ENCODE measurements at places on chromosomes 5 and 9.

- DNase-seq: no peak
Observed at GRCh38 chr5:124725040-124725434, 21.4 kb downstream of the ZNF608 start.

GRCh38 chr9:136175616-136176197 lies 29.2 kb downstream of the LHX3 start:
- no peak for DNase-seq

DNA sequence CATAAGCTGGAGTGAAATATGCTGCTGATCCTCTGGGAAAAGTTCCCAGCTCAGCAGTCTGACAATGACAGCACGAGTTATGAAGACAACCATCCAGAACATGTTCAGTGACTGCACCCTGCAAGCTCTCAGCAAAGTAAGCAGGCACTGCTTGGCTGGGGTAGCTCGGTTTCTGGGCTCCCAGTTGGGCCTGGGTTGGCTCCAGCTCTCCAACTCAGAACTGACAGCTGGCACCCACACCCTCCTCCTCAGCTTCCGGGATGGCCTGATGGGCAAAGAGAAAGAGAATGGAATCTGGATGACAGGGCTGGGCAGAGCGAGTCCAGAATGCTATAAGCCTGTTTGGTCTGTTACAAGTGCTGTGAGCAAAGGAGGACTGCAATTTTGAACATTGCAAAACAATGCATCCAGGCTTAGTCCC lies 185.0 kb downstream of the CSNK1G3 start:
- DNase-seq: no peak

GRCh38 chr9:21505425-21506179 lies 23.5 kb upstream of the IFNE start:
- DNase-seq: peak; percentile 27

DNA sequence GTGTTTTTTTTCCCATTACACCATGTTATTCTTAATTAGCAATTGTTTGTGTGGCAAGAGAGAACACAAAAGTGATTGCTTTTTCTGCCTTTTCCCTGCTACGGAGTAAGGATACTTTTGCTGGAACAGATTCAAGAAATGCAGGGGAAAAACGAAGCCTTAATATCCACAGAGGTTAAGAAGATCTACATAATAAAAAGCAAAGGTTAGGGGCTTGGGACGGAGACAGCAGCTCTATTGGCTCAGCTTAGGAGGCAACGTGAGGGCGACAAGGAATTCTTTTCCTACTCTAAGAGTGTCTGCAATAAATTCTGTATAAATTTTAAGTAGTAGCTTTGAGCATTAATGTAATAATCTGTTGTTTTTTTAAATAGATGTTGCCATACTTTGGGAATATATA lies 693.3 kb downstream of the DTWD2 start:
- no peak for DNase-seq

GRCh38 chr5:117652036-117652957 lies 1077.7 kb upstream of the SEMA6A start:
- DNase-seq: no peak

- DNase-seq: no peak
Observed at GRCh38 chr5:81070571-81071255, 110.5 kb downstream of the RASGRF2 start.

DNA sequence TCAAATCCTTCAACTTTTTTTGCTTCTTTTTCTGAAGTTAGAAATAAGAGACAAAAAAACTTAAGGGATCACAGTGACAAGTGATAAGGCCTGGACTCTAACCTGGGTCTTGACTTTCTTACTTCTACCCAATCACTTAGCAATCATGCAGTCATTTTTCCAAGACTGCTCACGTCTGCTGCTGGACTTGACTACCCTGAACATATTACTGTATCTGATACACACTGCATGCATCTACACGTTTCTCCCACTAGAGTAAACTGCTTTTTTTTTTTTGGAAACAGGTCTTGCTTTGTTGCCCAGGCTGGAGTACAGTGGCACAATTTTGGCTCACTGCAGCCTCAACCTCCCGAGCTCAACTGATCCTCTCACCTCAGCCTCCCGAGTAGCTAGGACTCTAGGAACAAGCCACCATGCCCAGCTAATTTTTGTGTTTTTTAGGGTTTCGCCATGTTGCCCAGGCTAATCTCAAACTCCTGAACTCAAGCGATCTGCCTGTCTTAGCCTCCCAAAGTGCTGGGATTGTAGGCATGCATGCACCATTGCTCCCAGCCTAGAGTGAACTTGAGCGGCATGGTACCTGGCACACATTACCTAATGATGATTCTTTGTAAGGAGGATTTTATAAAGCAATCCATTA lies 7.4 kb downstream of the PLIN2 start:
- no peak for DNase-seq

DNA sequence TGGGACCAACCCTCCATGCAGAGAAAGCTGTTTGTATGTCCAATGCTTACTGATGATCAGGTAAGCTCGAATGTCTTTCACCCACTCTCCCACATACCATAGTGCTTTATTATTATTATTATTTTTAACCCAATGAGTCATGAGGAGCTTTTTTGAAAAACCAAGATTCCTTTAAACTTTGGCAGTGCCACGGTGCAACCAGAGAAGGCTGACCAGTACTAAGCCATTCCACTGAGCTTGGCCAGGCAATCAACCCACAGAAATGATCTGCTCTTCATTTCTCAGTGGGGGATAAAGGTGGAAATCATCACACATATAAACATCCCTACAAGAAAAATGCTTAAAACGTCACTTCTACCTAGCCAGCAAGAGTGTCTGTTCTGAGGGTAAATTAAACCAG lies 35.5 kb downstream of the JAKMIP2 start:
- DNase-seq: peak; percentile 26

- DNase-seq: no peak
Observed at GRCh38 chr9:84254972-84255371, 85.6 kb downstream of the SLC28A3 start.

DNA sequence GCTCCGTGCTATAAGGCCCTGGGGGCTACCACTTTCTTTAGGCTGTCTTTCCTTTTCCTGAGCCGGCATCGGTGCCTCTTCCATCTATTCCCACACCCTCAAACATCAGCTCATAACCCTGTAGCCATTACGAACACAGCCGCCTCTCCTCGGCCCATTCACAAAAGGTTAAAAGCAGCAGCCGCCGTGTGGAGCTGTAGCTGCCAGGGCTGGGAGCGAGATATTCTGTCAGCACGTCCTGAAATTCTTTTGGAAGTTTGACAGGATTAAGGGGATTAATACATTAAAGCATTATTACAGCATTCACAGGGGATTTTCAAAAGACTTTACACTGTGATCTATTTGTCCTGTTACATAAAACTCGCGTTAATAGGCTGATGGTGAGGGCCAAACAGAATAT lies 428.2 kb downstream of the CDK5RAP2 start:
- no peak for DNase-seq

DNA sequence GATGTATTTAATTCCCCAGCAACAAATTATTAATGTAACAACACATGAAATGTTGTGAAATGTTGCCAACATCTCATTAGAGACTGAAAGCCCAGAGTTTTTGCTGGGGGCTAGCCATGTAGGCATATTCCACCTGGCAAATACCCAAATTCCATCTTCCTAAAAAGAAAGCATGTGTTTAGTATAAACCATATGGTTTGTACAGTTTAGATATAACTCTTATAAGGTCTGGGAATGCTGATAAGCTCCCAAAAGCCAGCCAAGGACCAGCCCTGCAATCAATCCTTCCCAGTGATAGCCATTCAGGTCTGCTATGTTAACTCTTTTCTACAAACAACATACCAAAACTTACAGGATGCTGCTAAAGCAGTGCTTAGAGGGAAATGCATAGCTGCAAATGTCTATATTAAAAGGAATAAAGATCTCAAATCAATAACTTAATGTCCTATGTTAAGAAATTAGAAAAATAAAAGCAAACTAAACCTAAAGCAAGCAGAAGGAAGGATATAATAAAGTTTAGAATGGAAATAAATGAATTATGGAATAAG lies 158.9 kb downstream of the AUH start:
- DNase-seq: no peak

DNA sequence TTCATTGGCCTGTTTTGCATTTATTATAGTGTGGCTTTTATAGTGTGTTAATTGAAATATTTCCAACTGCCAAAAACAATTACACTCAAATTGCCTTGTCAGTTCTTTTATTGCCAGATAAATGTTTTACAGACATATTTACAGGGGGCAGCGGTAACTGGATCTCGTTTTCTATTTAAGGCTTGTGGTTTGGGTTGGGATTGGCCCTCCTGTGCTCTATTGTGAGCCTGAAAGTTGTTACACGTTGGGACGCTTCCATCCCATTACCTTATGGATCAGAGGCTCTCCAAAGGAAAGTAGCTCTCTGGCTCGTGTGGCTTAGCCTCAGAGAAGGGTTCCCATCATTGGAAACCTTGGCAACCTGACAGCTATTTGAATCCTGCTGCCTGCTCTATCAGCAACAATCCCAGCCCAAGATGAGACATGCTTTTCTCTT lies 20.8 kb downstream of the DNAI1 start:
- DNase-seq: no peak

DNA sequence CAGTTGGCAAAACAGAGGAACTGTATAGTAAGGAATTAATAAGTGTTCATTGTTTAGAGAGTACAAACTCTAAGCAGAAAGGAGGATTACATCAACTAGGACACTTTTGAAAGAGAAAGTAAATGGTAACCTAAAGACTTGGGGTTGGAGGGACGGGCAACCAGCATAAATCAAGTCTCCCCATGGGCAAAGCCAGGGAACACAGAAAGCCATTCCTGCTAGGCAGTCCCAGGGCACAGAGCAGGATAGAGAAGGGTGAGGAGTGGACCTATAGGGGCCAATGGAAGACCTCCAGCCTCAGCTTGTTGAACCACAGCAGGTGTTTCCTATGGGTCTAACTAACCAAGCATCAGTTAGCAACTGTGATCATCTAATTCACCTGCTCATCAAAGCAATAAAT lies 9.2 kb upstream of the ERAP1 start:
- no peak for DNase-seq

- peak; percentile 43 for DNase-seq
Observed at GRCh38 chr5:151451626-151452520, 4.5 kb downstream of the SLC36A1 start.

- peak; percentile 67 for DNase-seq
Observed at GRCh38 chr9:18743971-18744370, 270.0 kb downstream of the ADAMTSL1 start.

GRCh38 chr9:92931606-92932005 lies 15.7 kb upstream of the FGD3 start:
- no peak for DNase-seq

- DNase-seq: peak; percentile 43
Observed at GRCh38 chr5:87002485-87002884, 265.2 kb upstream of the RASA1 start.

DNA sequence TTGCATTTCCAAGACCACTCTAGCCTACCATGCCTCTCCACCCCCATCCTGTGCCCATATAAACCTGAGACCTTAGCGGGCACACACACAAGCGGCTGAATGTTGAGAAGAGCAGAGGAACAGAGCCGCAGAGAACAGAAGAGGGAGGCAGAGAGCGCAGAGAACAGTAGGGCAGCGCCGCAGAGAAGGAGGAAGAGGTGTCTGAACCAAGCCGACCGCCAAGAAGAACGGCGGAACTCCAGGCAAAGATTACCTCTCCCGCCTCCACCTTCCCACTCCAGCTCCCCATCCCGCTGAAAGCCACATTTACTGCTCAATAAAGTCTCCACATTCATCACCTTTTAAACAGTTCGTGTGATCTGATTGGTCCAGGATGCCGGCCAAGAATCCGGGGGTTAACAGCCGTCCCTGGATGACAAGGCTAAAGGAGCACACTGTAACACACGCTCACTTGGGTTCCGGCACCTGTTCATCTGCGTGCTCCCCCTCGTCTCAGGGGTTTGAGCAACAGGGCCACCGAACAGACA lies 33.2 kb downstream of the GRIN3A start:
- DNase-seq: peak; percentile 19

GRCh38 chr5:178349075-178349511 lies 116.5 kb upstream of the PHYKPL start:
- DNase-seq: no peak

GRCh38 chr5:29085142-29085541 lies 2046.8 kb upstream of the CDH9 start:
- DNase-seq: no peak

GRCh38 chr9:89734600-89735041 lies 129.8 kb downstream of the GADD45G start:
- no peak for DNase-seq

GRCh38 chr9:36867672-36868471 lies 166.2 kb downstream of the PAX5 start:
- DNase-seq: no peak

DNA sequence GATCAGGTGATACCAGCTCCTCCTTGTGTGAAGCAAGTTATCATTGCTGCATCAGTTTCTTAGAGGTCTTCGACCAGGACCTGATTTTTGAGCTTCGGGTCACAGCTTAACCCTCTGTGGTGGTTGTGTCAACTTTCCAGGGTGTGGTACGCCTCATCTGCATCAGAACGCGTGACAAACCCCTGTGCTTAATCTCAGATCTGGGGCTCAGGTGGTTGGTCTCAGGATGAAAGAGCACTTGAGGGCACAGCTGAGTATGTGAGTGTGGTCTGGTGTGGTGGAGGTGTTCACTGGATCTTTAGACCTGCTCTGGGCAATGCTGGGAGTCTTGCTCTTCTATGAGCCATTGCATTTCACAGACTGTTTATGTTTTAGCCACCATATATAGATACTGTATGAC lies 64.1 kb downstream of the OSTF1 start:
- DNase-seq: no peak

GRCh38 chr5:179292681-179293635 lies 52.3 kb downstream of the ADAMTS2 start:
- DNase-seq: no peak

- DNase-seq: no peak
Observed at GRCh38 chr5:112512901-112513300, 93.8 kb upstream of the EPB41L4A start.

GRCh38 chr5:73301208-73301901 lies 128.4 kb downstream of the TMEM174 start:
- DNase-seq: no peak

- no peak for DNase-seq
Observed at GRCh38 chr9:22170556-22170955, 161.5 kb upstream of the CDKN2B start.
